ENCODE measurements at places on chromosomes 11 and 22.

GRCh38 chr11:6388748-6389147 lies 1.5 kb upstream of the SMPD1 start:
- no peak for DNase-seq

GRCh38 chr11:64842851-64843685 lies 1.4 kb downstream of the CDC42BPG start:
- DNase-seq = no peak

DNA sequence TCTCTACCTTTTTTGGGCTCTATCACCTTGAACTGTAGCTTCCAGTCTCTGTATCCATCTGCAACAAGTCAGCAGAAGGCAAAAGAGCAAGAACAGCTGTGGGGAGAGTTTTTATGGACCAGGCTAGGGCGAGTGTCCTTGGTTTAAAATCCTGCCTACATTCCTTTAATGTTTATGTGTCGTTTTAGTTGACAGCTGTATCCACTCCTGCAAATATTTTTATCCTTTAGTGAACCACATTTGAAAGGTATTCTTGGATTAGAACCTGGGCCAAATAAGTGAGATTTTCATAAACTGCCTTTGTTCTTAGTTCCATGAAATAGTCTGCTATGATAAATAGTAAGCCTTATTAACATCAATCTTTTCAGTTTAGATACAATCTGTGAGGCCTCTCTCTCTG lies 712.2 kb downstream of the ETS1 start:
- no peak for DNase-seq

GRCh38 chr22:30104501-30105156 lies 24.4 kb downstream of the HORMAD2 start:
- DNase-seq = peak; percentile 29

DNA sequence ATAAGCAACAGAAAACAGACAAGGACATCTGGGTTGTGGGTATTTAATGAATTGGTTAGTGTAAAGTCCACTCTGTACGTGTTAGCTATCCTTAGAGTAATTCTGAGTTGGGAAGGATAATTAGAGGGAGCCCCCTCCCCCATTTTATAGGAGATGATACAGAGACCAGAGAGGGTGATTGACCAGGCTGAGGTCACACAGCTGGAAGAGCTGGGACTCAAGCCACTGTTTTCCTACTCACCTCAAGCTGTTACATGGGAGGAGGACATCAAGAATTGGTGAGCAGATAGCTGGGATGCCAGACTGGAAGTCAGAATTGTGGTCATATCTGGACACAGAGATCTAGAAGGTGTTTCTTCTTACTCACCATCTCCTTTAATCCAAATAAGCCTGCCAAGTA lies 8.7 kb upstream of the NPTXR start:
- DNase-seq = no peak

GRCh38 chr11:44781655-44782054 lies 54.9 kb downstream of the TSPAN18 start:
- no peak for DNase-seq

DNA sequence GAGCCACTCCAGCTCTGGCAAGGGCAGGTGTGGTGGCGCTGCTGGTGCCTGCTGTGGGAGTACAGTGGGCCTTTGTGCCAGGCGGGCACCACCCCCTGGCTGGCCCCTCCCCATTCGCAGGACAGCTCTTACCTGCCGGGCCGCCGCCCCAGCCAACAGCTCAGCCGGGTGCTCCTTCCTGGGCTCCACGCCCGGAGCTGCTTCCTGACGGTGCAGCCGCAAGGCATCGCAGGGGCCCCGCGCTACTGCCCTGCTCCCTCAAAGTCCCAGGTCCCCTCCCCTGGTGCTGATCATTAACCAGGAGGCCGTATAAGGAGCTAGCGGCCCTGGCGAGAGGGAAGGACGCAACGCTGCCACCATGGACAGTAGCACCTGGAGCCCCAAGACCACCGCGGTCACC lies at the start of gene SLC5A1:
Gene SLC5A1, plus strand, starts transcription at position 338 of the 400 bp plus-strand sequence. Its CDS starts 21 bp downstream, at position 359.
- DNase-seq = no peak

- DNase-seq = no peak
These were observed 15.9 kb downstream of the KLHL22 start for GRCh38 chr22:20479612-20480196.

DNA sequence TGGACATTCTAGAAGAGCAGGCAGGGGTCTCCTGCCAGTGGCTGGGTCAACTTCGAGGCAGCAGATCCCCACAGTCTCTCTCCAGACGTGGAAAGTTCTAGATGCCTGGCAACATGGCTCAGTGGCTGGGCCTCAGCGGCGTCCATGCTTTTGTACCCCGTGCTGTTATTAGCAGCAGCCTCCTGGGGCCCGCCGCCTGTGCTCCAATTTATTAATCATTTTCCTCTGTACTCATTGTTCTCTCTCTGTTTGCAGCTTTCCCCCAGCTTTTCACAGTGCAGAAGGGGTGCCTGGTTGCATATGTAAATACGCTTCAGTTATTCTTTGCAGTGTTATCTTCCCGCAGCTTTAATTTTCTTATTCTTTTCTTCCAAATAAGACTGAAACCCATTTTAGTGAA lies 515.1 kb downstream of the TBC1D22A start:
- no peak for DNase-seq

DNA sequence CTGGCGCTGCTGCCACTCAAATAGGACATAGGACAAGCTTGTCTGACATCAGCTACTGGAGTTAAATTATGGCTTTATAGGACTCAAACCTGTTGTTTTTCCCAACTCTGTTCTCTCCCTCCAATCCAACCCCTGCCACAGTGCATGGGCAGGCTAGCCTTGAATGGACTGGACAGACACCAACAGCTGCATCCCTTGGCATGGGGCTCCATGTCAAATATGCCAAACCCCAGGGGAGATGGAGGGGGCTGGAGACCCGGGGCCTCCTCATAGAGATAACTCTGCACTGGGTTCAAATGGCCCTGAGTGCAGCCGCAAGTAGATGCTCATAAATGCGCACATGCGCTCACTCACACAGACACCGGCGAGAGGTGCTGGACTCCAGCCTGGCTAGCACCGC lies 28.9 kb downstream of the CD5 start:
- no peak for DNase-seq

- no peak for DNase-seq
These were observed 69.2 kb downstream of the SLC36A4 start for GRCh38 chr11:93128574-93128973.

DNA sequence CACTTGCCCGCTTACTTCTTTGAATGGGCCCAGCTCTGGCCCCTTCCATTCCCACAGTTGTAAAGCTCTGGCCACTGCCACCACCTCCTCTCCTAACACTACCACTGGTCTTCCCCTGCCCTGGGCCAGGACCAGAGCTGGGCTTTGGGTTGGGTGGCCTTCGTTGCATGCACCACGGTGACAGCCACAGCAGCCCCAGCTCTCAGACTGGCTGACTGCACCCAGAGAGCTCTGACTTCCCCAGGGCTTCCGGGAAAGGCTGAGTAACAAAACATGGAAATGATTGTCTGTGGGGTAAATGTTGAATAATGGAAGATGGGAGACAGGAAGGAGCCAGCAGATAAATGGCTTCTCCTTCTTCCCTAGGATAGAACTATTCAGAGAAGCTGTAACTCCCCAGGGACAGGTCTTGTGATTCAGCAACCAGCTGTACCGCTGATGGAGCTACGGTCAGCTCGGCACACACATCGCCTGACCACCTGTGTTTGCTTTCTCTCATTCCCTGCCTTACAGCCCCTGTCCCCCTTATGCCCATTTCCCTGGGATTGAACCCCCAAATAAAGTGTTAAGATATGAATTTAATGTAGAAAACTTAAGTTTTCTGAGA lies 27.6 kb downstream of the SCN4B start:
- no peak for DNase-seq

DNA sequence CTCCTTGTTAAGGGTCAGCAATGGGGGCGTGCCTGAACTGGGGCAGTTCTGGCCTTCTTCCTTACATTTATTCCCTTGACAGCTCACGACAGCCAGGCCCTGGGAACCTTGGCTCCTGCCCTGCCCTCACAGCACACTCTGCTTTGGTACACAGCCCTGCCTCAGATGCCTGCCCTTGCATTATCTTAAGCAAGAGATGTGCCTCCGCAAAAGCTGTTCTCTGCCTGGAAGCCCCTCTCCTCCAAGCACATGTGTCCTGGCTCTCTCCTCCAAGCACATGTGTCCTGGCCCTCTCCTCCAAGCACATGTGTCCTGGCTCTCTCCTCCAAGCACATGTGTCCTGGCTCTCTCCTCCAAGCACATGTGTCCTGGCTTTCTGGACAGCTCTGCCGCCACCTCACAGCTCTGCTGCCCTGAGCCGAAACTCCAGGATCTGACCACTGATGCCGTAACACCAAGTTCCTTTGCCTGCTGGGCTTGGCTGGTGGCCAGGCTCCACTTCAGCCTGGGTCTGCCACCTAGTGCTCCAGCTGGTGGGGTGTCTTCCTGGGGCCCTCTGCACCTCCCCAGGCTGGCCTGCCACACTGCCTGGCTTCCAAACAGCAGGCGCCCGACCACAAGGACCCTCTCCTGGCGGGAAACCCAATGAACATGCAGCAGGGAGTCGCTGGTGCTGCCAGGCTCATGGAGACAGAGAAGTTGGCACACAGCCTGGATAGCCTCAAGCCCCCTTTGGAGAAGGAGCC lies 53.0 kb downstream of the SCUBE1 start:
- DNase-seq = no peak

DNA sequence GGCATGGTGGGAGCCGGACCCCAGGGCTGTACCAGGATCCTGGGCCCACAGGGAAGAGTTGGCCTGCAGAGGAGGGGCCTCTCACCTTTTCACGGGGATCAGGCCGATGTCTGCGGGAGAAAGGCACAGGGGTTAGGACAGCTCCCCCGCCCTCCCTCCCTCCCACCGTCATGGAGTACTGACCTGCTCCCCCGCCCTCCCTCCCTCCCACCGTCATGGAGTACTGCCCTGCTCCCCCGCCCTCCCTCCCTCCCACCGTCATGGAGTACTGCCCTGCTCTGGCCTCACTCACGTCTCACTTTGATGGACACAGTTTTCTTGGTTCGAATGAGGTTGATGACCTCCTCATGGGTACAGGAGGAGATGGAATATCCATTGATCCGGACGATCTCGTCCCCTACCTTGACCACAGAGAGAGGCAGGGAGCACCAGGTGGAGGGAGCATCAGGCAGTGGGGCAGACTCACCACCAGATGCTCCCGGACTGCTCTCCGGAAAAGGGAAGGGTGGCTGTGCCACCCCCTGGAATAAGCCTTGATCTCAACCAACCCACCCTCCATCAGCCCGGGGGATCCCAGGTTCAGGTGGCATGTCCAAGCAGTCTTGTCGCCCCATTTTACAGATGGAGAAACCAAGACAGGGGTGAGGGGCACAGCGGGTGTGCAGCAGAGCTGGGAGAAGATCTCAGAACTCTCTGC lies 17.1 kb downstream of the USH1C start:
- no peak for DNase-seq

GRCh38 chr22:43867839-43868635 lies 5.7 kb upstream of the SULT4A1 start:
- peak; percentile 42 for DNase-seq

DNA sequence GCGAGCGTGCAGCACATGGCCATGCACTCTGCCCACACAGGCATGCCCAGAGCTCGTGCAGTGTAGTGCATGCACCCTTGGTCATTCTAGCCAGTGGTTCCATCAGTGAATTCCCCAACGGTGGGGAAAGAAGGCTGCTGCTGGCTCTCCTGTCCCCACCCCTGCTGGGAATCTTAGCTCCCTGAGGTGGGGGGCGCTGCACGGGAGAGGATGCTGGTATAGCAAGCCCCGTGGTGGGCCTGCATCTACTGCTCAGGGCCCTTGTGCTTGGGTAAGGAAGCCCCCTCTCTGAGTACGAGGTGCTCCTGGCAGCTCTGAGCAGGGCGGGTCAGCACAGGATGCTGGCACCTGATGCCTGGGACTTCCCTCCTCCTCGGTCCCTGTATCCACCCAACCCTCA lies 18.5 kb upstream of the BAIAP2L2 start:
- DNase-seq = no peak

DNA sequence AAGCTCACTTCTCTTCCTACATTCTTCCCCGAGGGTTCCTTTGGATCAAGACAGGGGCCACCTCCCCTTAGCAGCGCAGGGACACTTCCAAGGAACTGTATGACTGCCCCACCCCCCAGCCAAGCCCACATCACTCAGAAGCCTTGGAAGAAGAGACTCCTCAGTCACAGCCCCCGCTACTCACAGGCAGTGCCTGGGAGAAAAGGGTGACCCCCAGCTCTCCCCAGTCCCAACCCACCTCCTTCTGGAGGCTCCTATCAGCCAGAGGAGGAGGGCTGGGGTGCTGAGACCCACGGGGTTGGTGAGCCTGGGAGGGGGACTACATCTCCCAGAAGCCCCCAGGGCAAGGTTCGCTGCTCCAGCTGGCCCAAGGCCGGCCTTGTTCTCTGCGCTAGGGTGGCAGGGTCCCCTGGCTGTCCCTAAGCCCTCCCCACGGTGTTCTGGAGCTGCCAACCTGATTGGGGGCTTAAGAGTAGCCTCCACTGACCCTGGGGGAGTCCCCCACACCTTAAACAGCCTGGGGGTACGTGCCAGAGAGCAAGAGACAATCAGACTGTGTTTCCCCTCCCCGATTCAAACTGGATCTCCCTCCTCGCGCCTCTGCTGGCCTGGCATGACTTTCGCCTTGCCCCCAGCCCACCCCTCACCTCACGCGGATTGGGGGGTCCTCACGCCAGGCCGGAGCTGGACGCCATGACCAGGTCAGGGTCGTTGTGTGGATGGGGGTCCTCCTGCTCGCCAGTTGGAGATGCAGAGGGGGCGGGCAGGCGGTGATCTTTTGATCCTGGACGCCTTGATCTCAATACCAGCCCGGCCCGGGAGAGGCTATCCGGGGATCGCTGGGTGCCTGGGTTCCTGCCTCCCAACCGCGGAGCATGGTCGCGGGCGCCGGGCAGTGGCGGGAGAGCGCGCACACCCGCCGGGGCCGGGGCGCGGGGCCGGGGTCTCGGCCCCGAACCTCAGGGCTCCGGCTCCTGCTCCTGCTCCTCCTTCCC lies 838 bp downstream of the BCL9L start:
- peak; percentile 61 for DNase-seq

DNA sequence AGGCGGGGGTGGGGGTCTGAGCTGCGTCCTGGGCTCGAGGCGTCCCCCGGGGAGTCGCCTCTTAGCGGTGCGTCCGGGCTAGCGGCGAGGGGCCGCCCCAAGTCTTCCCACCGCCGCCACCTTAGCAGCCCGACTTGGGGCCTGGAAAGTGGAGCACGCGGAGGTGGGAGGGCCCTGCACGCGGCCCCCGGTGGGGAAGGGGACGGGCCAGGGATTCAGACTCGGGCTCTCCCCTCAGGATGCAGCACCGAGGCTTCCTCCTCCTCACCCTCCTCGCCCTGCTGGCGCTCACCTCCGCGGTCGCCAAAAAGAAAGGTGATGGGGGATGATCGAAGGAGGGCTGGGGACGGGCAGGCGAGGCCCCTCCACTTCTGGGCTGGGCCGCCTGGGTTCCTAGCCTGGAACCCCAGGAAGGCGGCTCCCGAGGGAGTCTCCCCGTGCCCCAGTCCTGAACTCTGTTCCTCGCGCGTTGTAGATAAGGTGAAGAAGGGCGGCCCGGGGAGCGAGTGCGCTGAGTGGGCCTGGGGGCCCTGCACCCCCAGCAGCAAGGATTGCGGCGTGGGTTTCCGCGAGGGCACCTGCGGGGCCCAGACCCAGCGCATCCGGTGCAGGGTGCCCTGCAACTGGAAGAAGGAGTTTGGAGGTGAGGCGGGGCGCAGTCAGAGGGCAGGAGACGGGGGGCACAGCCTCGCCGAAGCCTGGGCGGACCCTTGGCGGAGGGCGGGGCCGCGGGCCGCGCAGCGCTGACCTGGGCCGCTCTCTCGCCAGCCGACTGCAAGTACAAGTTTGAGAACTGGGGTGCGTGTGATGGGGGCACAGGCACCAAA lies 563 bp downstream of the MDK start:
- no peak for DNase-seq

GRCh38 chr11:70528794-70529580 lies 130.7 kb downstream of the CTTN start:
- DNase-seq = no peak

- DNase-seq = no peak
These were observed 51.1 kb downstream of the MUC6 start for GRCh38 chr11:985406-985805.
